SJSA1 (cell line): ENCODE measurements at places on chromosomes 6 and 20.
A peak's percentile ranks its signal among the peaks of the same experiment; 100 is the strongest.

GRCh38 chr6:108083349-108083748, 8.8 kb upstream of the OSTM1 start:
- DNase-seq = no peak

- DNase-seq = no peak
Observed at GRCh38 chr20:4091490-4092479, 76.4 kb upstream of the RNF24 start.

- DNase-seq = no peak
Observed at GRCh38 chr20:878511-879307, 37.4 kb downstream of the ANGPT4 start.

GRCh38 chr6:52065621-52066020, 21.8 kb downstream of the PKHD1 start:
- DNase-seq = no peak

DNA sequence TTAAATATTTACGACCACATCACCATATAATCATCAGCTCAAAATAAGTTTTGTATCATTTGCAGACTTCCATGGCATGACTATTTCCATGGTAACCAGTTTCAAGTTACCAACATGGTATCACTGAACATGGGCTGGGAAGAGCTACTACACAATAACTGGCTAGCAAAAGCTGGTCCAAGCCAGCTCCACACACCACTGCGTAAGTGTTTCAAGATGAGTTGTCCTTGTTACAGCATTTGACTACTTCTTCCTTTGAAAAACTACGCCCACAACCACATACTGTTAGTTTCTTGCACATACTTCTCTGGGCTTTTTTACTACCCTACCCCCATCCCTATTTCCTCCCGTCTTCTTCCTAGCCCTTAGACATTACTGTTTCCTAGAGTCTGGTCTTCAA, 8.5 kb downstream of the CD164 start:
- no peak for DNase-seq

- no peak for DNase-seq
Observed at GRCh38 chr6:25142506-25142905, 136.7 kb upstream of the CARMIL1 start.

GRCh38 chr6:28580475-28580874, 54.8 kb downstream of the GPX5 start:
- no peak for DNase-seq

GRCh38 chr6:142566628-142567396, 265.0 kb downstream of the ADGRG6 start:
- peak; percentile 48 for DNase-seq

GRCh38 chr20:63642527-63643247, 10.5 kb downstream of the STMN3 start:
- DNase-seq = no peak

DNA sequence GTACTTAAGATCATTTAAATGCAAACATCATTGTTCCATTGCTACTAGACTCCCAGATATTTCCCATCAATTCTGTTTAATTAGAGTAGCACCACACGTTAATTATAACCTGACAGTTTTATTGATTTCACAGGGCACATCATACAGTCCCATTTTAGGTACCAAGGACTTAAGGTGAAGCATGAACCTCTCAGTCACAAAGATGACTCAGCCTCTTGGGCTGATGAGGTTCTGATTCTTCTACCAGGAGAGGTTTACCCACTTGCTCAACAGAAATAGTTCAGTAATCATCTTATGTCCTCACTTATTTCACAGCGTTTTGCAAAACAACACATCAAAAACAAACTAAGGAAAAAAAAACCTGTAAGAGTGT, 98.5 kb downstream of the HIVEP2 start:
- no peak for DNase-seq

GRCh38 chr6:45566882-45567281, 189.1 kb upstream of the SUPT3H start:
- peak; percentile 78 for DNase-seq

- DNase-seq = no peak
Observed at GRCh38 chr6:39215640-39216158, 13.6 kb downstream of the KCNK5 start.

- no peak for DNase-seq
Observed at GRCh38 chr6:14676064-14676463, 558.5 kb downstream of the CD83 start.

DNA sequence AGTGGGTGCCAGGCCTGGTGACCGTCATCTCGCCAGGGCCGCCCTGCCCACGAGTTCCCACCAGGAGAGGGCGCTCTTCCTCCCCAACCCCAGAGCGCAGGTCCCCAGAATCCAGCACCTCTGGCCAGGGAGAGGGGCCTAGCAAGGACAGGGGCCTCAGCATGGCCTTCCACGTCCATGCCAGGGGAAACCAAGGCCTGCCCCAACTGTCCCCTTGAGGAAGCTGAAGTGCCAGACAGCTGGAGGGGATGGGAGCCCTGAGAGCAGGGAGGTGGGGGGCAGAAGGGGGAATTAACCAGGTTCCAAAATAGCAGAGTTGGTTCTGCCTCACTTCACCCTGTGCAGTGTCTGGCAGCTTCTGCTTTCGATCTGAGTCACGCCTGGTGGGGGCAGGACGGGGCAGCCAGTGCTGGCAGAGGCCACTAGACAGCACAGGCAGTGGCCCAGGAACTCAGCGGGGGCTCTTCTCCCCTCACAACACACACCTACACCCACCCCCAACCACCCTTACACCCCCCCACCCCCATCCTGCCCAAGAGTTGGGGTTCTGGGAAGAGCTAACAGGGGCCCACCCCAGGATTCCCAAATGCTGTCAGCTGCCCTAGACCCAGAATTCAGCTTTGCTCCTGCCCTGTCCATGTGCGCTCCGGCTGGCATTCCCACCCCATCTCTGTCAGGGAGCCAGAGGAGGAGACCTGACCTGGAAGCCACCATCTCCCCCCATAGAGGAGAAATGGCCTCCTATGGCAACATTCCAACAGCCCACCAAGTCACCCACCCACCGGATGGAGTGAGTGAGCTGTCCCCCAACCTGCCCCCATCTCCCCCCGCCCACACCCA, 29.2 kb downstream of the TFEB start:
- no peak for DNase-seq

DNA sequence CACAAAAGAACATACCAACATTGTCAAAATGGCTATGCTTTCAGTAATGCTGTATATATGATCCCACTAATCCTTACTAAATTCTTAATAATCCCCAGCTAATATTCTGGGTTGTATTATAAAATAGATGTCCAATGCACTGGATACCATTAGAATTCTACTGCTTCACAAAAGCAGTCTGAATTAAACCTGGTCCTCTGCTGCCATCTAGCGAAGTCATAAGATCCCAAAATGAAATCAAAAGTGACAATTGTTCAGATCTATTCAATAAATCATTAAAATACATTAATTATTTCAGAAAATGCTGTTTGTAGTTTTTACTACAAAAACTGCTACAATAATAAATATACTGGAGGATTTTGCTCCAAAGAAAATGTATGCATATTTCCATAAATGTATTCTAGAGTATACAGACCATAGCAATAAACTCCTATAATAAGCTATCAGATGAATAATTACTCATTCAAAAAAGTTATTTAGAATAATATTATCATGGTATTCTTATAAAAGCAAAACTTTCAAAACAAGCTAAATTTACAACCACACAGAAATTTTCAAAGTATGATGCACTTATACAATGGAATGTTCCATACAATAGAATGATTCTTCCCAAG, 92.6 kb downstream of the RNGTT start:
- DNase-seq = peak; percentile 41

DNA sequence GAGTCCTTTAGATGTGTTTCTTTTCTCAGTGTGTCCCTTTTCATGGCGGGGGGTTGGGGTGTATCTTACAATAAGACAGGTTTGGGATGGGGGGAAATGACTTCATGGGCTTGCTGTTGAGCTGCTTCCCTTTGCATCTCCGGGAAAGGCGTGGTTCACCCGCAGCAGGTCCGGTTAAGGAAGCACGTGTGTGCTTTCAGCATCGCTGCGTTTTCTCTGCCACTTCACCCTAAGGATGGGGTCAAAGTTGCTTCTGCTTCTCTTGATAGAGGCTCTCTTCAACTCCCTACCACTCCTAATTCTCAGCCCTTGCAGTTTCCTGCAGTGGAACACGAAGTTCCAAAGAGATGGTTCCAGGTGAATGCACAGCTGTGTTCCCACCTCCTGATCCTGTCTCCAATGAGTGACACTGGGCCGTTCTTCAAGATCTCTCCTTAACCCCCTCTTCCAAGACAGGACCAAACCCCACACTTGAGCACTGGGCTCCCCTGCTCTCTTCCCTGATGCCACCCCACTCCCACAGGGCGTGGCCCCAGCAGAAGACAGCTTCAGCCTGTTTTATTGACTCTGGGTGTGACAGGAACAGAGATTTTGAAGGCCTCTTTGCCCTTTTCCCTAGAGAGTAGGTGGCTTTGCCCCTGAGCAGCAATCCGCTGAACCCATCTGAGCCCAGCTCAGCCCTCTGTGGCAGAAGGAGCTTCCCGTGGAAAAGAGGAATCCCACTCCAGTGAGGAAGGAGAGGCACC, 85.2 kb downstream of the PLEKHG1 start:
- no peak for DNase-seq

DNA sequence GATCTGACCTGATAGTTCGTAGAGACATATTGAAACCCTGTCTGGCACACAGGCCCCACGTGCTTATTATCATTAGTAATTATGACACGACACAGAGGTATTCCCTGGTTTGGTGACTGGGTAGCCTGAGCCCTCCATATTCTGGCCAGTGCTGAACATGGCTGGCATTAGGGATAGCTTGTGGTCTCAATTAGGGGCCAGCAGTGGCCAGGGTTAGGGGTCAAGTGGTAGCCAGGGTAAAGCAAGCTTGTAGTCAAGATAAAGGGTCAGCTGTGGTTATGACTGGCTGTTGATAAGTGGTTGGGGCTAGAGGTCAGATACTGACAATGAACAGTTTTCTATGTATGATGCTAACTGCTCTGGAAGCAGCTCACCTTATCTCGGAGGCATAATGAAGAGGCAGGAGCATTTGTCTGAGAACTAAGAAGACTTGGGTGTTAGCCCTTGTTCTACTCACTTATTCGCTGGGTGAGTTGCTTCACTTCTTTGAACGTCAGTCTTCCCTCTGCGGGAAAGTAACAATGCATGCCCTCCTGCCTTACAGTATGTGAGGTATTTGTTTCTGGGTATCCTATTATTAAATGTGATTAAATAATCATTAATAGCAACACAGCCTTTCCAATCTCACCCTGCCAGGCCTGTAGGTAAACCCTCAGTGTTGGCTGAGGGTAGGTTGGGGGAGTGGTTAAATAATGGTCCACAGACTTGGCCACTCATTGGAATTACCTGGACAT, 66.7 kb downstream of the VEGFA start:
- DNase-seq = no peak

- no peak for DNase-seq
Observed at GRCh38 chr6:52317841-52318581, 33.5 kb upstream of the MCM3 start.

DNA sequence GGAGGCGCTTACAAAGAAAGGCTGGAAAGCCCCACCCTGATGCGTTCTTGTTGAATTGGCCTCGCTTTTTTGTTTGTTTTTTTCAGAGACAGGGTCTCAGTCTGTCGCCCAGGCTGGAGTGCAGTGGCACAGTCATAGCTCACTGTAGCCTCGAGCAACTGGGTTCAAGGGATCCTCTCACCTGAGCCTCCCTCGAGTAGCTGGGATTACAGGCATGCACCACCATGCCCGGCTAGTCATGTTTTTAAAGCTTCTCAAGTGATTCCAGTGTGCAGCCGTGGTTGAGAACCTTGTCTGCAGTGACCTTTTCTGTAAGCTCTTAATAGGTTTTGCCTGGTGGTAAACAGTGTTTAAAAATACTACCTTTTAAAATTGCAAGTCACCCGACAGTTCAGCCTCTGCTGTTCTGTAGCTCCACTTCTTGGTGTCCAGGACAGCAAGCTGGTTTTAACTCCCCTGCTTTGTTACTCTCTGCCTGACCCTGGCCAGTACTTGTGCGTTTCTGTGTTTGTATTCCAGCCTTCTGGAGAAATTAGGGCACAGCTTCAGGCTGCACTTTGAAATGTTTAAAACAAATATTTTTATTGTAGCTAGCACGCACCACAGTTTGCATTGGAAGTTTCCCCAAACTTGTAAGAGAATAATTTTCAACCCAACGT, 54.4 kb downstream of the KDM1B start:
- no peak for DNase-seq

- DNase-seq = no peak
Observed at GRCh38 chr6:60867548-60867947, 1418.5 kb downstream of the KHDRBS2 start.

DNA sequence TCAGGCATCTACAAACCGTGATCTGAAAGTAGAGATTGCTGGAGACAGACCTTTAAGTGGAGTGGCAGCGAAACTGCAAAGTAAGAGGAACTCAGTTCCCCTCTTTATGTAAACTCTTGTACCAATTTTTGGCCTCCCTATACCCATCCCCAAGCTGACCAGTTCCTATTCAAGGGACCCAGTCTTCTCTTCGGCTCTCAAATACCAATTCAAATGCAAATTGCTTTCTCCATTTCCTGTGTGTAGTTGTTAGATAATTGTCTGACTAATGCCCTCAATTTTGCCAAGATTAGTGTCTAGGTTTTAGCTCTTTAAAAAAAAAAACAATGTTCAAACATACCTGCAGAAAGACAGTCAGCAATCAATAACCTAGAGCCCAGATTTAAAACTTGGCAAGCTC, 150.9 kb downstream of the EYA4 start:
- DNase-seq = no peak

- no peak for DNase-seq
Observed at GRCh38 chr20:57438552-57438951, 47.4 kb downstream of the RBM38 start.

- no peak for DNase-seq
Observed at GRCh38 chr6:94071835-94072234, 652.5 kb upstream of the EPHA7 start.

DNA sequence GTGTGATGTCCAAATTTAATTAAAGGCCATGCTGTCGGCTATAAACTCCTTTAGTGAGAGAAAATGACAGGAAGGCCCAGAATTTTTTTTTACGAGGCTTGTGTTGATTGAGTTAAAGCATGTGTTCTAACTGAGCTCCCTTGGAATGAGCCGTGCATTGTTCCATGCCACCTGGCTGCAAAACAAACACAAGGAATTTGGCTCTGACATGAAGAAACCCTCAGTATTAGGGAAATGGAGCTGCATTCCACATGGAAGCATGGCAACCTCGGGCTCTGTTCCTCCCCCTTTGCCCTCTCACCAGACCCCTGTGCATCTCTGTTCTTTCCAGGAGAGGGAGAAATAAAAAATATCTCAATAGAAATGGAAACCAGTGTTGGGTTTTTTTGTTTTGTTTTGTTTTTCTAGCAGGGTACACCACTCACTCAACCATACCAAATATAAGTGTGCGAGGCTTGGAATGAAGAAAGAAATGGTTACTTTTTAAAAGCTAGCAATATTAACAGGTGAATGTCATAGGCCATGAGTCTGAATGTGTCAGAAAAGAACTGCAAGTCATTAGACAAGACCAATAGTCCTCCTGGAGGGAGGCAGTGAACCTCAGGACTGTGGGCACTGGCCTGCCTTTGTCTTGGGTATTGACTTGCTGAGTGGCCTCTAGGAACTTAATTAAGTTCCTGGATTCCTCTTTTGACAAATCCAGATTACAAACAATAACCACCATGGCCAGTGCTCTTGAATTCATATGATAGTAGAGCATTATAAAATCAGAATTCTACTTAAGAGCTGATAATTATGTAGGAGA, 935.1 kb downstream of the KIF16B start:
- no peak for DNase-seq

- DNase-seq = peak; percentile 20
Observed at GRCh38 chr20:50788045-50788991, 6.5 kb upstream of the BCAS4 start.

- no peak for DNase-seq
Observed at GRCh38 chr6:154125421-154125820, 86.4 kb downstream of the OPRM1 start.
